NCI-H1105 (cell line): ENCODE measurements at places on chromosomes 6 and 20.

GRCh38 chr6:34236131-34236442 is 586 bp upstream of the HMGA1 start:
- no peak for DNase-seq

DNA sequence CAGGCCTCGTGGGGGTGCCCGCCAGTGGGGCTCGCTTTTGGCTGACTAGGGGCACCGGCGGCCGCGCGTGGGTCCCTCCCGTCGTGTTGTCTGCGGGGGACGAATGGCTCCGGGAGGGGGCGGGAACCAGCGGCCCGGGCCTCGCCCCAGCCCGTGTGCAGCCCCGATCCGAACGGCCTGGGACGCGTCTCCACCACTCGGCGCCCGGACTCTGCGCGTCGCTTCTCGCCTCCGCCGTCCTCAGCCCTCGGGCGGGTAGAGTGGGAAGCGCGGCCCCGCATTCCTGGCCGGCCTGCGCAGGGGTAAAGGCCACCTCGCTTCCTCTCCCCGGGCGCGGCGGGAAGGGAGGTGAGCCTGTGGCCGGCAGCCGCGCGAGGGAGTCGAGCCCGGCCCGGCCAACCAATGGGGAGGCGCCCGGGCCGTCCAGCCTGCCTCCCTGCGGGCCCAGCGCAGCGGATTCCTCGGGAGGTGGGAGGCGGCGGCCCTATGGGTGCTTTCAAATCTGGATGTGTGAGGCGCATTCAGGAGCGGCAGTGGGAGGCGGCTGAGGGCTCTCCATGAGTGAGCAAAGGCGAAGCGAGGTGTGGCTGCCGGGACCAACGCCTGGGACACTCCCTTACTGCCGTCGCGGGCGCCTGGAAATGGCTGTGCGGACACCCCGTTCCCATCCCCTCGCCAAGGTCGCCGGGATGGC is 1.1 kb upstream of the ZBTB46 start:
- no peak for DNase-seq

DNA sequence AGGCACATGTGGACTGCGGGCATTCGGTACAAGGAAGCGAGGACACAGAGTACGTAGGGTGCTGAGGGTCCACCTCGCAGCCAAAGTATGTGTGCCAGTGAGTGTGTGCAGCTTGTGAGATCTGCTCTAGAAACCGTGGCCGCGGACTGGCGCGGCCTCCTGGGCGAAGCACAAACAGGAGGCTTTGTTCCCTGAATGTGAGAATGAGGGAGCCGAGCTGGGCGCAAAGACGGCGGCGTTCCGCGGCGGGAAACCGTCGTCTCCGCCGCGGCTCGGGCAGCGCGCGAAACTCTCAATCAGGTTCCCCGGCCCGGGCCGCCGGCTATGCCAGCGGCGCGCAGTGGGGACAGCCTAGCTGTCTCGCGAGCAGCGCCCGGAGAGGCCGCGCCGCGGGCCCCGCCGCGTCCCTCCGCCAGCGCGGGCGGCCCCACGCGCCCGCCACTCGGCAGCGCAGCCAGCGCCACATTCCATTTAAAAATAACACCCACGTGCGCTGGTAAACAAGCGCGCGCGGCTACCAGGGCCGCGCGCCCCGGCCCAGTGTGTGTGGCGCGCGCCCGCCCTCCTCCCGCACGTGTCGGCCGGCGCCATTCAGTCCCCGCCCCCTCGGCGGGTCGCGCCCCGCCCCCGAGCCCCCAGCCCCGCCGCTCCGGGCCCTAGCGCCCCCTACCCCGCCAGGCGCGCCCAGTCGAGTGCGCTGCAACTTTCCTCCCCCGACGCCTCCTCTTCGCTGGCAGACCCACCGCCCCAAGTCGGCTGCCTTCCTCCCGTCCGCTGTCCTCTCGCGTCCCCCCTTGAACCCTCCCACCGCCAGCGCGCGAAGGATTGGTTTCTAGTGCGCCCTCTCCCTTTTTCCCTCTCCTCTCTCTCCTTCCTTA is 3.0 kb upstream of the FOXO3 start:
- DNase-seq = peak; percentile 83

GRCh38 chr6:35213824-35214756 is at the start of gene SCUBE3:
TSS of gene SCUBE3 (plus strand) at chr6:35213956. CDS start at chr6:35214419, 463 bp downstream.
- peak; percentile 56 for DNase-seq

GRCh38 chr6:25006565-25007001 is 70.8 kb upstream of the RIPOR2 start:
- no peak for DNase-seq

DNA sequence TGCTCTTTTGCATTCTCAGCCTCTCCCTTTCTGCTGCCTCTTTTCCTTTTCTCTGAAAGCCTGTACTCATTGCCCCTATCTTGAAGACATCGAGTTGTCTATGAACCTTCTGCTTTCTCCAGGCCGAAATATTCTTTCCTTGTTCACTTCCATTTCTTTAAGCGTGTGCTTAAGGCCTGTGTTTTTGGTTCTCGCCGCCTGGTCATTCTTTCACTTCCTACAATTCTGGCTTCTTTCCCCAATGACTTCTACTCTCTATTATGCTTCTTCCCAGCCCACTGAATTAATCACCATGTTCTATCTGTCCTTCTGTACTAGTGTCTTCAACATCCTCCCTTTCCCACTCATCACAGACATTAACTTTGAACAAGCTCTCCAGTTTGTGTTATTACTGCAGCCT is 69.6 kb downstream of the C6orf52 start:
- no peak for DNase-seq

GRCh38 chr6:32475392-32476206 is 35.9 kb downstream of the HLA-DRA start:
- no peak for DNase-seq

- DNase-seq = no peak
Measured at GRCh38 chr6:84665401-84665800, 99.0 kb downstream of the TBX18 start.

DNA sequence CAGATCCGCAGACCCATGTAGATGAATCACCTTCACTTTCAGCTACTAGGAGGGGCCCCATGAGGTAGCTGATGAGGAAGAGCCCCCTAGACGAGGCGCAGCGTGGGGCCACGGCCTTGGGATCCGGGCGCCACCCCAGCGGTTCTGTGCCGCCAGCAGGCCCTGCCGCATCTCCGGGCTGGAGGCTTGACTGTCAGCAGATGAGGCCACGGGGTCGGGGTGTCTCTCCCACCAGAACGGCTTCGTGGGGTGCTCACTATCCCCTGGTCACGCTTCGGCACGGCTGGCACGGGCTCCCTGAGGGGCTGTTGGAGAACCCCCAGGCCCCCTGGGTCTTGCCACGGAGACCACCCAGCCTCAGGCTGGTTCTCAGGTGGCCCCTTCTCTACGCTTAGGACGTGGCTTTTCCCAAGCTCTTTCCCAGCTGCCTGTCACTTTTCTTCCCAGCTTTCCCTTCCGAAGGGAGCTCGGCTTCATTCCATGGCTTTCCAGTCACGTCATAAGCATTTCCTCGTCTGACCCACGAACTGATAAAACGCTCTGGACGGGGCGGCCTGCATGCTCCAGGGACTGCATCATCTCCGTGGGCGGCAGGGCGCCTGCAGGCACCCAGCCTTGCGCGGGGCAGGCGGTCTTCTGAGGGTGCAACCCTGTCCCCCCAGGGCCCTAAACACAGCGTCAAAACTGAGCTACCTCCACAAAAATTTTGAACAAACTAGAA is 85.9 kb downstream of the THBS2 start:
- no peak for DNase-seq

DNA sequence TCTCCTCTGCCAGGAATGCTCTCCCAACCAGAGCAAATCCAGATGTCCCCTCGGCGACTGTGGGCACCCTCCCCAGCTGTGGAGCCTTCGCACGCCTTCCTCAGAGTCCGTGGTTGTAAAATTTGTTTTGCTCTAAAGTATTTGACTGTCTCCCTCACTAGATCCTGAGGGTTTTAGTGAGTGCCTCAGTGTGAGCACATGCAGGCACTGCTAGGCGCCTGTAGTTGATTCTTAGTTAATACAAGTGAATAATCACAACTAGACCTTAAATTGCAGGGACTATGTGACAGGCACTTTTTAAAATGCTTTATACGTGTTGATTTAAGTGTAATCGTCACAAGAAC is 680 bp upstream of the MTCH1 start:
- no peak for DNase-seq

DNA sequence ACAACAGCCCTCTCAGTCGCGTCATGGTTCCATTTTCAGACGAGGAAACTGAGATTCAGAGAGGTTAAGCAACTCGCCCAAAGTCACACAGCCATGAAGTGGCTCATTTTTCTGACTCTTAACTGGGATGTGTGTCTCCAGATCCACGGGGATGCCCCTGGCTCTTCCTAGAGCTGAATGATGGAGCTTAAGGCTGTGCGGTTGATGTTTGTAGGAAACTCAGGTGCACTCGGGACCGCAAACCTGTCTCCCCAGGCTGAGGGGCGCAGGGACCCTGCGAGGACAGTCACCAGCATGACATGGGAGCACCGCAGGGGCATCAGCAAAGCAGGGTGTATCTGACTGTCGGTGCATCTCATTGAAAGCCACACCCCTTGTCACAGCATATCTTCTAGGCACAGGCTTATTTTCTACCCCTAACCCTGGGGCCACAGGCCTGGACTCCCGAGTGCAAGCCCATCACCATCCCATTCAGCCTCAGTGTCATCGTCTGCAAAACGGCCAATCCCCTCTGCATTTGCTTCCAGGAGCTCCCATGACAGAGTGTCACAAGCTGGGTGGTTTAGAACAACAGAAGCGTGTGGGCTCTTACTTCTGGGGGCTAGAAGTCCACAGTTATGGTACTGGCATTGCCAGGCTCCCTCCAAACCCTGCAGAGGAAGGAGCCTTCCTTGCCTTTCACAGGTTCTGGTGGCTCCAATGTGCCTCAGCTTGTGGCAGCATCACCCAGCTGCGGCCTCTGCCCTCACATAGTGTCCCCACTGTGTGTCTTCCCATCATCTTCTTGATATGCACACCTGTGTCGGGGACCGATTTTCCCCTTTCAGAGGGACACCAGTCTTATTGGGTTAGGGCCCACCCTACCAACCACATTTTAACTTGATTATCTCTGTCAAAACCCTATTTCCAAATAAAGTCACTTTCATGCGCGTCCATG is 9.9 kb upstream of the ARHGAP40 start:
- no peak for DNase-seq

DNA sequence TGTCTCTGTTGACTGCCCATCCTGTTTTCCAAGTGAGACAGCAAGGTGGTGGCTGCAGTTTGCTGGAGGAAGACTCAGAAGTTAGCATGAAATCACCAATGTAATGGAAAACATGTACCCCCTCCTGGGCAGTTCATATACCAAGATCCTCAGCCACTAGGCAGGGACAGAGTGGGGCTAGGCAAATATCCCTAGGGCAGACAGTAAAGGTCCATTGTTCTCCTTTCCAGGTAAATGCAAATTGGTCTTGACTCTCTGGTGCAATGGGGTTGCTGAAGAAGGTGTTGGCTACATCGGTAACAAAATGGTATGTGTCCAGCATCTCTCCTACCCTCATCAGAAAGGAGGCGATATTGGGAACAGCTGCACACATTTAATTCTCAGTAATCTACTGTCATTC is 233.6 kb upstream of the SOX4 start:
- DNase-seq = no peak

- no peak for DNase-seq
Measured at GRCh38 chr6:166274739-166275370, 33.3 kb downstream of the PRR18 start.

DNA sequence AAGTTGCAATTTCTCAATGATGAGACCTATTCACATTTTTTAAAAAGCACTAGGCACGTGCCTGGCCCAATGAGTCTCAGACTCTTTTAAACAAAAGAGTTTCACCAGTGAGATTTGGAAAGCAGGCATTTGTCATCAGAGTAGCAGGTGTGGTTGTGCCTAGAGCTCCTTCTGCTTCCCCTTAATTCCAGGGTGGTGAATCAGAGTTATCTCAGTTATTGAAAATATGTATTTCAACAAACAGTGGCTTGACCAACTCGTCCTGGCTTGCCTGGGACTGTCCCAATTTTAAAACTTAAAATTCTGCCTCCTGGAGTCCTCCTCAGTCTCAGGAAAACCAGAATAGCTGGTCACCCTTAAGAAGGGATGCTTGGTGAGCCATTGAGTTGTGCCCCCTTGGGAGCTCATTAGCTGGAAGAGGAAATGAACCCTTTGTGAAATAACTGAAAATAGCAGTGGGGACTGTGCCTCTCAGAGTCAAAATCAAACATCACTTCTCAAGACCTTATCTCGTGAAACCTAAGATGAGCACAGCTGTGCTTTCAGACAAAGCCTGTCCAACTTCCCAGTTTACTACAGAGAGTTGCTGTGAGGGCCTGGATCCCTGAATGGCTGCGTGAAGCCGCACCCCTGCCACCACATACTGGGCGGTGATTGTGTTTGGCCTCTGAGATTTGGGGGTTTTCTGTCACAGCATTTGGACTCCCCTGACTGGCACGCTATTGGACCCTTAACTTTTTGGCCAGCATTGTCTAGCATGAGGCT is 116.3 kb downstream of the ANKRD60 start:
- no peak for DNase-seq

DNA sequence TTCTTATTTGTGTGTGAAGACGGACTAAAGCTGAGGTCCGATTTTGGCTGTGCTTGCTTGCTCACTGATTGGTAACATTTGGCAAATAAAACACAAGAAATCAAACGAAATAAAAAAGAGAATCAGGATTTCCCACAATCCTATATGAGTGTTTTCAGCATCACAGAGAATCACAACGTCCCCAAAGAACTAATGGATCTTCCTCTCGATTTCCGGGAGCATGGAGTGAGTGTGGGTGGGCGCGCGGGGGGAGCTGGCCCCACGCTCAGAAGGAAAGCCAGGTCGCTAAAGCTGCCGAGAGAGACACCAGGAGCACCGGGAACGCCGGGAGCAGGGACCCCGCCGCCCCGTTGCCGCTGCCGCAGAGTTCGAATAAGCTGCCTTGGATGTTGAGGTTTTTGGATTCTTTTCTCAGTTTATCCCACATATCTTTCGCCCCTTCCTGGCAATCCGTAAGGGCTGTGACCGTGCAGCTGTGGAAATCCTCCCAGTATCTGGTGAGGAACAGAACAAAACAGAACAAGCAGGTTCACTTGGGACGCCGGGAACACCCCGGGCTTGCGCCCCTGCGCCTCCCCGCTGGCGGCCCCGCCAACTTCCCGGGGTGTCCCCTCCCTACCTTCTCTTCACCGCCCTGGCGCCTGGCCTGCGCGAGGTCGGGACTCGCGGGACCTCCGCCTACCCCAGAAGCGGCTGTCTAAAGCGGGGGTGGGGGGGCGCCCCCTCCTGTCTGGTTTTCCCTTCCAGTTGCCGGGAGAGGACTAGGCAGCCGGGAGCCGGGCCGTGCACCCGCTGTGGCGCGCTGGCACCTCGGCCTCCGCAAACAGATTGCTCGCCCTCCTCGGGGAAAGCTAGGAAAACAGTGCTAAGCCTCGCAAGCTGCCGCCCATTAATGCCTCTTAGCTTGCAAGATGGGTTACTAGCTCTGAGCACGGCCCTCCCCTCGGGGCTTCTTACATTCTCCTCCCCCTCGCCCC is 7.7 kb downstream of the NRN1 start:
- DNase-seq = no peak

DNA sequence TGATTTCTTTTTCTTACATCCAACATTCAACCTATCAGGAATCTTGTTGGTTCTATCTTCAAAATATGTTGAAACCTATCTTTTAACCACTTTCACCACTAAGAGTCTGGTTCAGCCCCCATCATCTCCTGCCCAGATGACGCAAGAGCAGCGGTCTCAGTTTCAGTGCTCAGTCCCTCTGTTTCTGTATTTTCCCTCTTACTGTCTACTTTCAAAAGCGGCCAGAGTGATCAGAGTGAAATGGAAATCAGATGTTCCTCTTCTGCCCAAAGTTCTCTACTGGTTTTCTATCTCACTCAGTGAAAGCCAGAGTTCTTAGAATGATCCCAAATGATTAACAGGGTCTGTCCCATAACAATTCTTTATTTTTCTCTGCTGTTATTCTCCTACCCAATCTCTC is 147.9 kb upstream of the PDE7B start:
- no peak for DNase-seq

- peak; percentile 14 for DNase-seq
Measured at GRCh38 chr6:1179571-1180459, 132.1 kb upstream of the FOXQ1 start.
